ENCODE measurements at places on chromosomes 2 and 18. TPM values are rescaled to one million over a fixed set of nuclear protein-coding genes. Genes with fewer than 3 reads are reported as not detected.

The FMNL2 gene
- total RNA-seq, result 48.4 TPM

The OTOS gene
- total RNA-seq, result not detected

The RND3 gene
- 23.0 TPM for total RNA-seq

The CHRND gene
- total RNA-seq, result not detected

The NHEJ1 gene
- total RNA-seq, result 13.1 TPM

The DNER gene
- 0.44 TPM for total RNA-seq

The DHRS9 gene
- not detected for total RNA-seq

DNA sequence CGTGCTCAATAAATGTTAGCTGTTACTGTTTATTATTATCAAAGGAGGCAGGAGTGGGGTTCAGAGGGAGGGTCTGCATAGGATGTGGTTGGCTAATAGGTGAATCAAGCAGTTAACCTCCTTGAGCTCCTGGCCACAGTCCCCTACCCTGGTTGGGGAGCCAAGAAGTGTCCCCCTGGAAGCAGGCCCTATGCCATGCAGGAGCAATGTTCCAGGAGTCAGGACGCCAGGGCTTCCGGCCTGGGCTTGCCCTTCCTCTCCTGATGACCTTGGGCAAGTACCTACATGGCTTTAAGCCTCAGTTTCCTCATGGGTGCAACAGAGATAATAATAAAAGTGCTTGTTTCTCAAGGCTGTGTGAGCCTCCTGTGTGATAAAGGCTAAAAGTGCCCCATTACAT, 84.9 kb downstream of the DYSF start:
- no peak for DNase-seq

GRCh38 chr18:41899535-41899934, 55.5 kb upstream of the PIK3C3 start:
- DNase-seq, result no peak

GRCh38 chr18:26867471-26867870, 2.0 kb upstream of the AQP4 start:
- DNase-seq, result no peak

- DNase-seq, result no peak
Measured at GRCh38 chr2:172836827-172837226, 101.2 kb downstream of the RAPGEF4 start.

DNA sequence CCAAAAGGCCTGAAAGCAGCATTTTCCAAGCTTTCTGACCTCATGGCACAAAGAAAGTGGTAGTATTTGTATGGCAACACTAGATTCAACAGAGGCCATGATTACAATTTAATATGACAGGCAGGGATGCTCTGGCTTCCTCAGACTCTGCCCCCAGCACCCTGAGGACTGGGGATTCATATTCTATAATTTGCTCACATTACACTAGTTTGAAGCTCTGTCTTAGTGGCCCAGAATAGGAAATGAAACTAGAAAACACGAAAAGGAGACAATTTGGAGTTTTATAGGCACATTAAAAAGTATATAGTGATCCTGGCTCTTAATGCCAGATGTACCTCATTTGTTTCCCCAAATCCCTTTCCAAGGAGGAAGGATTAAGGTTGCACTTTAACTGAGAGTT, 173.0 kb upstream of the STK17B start:
- DNase-seq, result no peak

All from lung microvascular endothelial cell (primary cell).